ENCODE measurements at places on chromosomes 16 and 17. TPM values are rescaled to one million over a fixed set of nuclear protein-coding genes. Genes with fewer than 3 reads are reported as not detected.

The OR2C1 gene
- total RNA-seq = not detected

The ASIC2 gene
- not detected for total RNA-seq

The MEFV gene
- 0.07 TPM for total RNA-seq

The TMC8 gene
- 134 TPM for total RNA-seq

The RBFOX1 gene
- not detected for total RNA-seq

The RRAD gene
- 0.65 TPM for total RNA-seq

The CLEC3A gene
- total RNA-seq = not detected

The KCNJ2 gene
- not detected for total RNA-seq
